ENCODE measurements at places on chromosomes 3 and 15.

DNA sequence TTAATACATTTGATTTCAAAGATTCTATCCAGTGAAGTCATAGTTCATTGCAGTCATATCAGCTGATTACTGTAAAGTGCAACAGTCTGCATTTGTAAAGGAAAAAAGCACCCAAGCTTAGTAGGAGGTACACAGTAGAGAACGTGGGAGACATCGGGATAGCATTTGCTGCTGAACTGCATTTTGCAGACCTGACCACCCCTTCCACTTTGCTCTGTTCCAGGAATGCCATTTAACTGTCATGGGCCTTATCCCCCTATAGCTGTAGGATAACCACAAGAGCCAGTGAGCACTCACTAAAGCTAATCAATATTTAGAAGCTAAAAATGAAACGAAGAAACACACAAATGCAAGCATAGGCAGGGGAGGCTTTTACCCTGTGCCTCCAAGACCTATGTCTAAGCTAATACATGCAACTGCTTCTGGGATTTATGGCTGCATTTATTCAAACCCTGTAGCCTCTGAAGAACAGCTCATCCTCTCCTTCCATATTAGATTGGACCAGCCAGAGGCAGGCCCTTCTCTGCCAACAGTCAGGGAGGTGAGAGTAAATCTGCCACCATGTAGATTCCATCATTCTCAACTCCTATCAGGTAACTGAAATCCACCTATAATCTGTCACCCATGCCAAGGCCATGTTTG is 23.0 kb downstream of the TNIK start:
- no peak for DNase-seq

- DNase-seq: no peak
These were observed 603.2 kb upstream of the KCNMB2 start for GRCh38 chr3:177932750-177933660.

- DNase-seq: no peak
These were observed 470.4 kb downstream of the ROBO1 start for GRCh38 chr3:79297245-79297960.

DNA sequence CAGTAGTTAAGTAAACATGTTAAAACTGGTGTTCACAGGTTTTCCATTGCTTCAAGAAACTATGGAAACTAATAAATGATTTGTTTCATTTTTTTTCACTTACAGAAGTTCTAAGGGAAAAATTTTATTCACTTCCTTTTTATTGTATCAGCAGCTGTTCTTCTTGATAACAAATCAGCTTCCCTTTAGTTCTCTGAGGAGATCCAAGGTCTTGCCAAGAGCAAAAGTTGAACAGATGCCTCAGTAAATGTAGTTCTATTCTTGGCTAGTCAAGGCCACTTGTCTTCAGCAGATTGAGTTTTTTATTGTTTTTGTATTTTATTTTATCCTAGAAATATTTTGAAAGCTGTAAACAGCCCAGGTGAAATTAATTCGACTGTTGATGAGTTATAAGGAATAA is 41.8 kb downstream of the KCNH8 start:
- DNase-seq: no peak

Measured in stimulated activated CD8-positive, alpha-beta memory T cell treated with anti-CD3 and anti-CD28 coated beads, Interleukin-15, amount 100 ng/mL, for 24 hours (primary cell).